Amniotic epithelial cell (primary cell): ENCODE measurements at places on chromosomes 7 and 10.

DNA sequence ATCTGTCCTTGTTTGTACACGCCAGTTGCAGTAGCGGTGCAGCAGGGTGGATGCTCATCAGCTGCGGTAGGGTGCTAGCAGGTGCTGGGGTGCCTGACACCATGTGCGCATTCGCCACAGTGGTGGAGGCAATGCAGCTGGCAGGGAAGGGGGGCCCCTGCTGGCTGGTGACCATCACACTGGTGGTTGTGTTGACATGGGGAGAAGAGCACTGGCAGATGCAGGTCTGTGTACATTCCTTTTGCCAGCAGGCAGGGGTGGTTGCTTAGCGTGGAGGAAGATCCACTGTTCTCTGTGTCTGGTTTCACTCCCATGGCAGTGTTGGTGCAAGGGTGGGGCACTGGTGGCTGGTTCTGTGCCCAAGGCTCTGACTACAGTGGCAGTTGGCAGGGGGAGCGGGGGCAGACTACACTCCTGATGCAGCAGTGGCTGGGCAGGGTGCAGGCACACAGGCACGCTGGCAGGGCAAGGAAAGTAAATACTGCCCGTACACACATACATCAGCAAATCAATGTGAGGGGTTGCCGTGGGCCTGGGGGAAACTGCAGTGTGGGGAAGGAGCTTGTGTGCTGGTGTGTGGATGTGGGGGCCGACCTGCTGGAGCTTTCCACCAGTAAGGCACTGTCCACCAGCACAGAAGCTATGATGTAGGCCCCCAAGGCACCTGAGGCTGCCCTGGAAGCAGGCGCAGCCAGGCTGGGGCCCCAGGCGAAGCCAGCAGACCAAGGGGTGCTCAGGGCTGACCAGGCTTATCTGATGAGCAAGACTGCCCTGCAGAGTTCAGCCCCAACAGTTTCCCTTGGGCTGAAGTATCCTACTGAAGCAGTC, 87.2 kb upstream of the UNC5B start:
- no peak for DNase-seq

DNA sequence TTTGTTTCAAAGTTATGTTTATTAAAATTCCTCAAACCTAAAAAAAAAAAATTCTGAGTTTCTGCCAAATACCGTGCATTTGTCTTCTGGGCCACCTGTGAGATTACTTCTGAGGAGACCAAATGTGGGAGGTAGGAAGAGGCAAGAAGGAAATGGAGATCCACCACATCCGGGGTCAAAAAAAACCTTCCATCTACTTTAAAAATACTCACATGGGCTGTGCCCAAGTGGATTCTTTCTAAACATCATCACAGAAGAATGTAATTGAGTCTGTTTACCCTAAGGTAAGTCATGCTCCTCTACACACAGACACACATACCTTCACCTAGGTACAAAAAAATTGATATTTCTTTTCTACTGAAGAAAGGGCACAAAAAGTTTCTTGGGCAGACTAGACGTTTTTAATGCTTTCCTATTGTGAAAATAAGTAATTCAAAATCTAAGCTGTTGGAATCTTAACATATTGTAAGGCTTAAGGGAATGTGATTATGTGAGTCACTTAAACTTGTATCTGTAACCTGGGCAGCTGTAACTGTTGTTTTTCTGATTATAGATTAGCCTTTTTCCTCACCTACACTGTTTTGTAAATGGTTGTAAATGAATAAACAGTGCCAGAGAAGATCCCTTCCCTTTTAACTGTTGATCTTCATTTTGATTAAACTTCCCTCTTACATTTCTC, 19.1 kb upstream of the SPOCK2 start:
- DNase-seq: no peak

DNA sequence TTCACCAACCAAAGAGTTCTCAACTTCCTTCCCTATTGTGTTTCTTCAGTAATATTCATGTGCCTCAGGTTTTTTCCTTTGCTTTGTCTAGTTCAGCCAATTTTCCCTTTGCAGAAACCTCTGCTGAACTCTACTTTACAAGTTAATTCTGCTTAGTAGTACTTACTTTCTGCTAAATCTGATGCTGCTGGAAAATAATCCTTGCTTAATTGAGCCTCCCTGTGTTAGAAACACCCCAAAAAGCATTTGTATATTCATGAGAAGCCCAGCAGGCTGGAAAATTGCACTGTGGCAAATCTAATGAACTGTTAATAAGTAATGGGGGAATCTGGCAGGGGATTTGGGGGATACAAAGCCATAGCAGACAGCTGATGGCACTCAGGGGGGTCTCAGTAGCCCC, 78.5 kb downstream of the CDCA7L start:
- DNase-seq: no peak

DNA sequence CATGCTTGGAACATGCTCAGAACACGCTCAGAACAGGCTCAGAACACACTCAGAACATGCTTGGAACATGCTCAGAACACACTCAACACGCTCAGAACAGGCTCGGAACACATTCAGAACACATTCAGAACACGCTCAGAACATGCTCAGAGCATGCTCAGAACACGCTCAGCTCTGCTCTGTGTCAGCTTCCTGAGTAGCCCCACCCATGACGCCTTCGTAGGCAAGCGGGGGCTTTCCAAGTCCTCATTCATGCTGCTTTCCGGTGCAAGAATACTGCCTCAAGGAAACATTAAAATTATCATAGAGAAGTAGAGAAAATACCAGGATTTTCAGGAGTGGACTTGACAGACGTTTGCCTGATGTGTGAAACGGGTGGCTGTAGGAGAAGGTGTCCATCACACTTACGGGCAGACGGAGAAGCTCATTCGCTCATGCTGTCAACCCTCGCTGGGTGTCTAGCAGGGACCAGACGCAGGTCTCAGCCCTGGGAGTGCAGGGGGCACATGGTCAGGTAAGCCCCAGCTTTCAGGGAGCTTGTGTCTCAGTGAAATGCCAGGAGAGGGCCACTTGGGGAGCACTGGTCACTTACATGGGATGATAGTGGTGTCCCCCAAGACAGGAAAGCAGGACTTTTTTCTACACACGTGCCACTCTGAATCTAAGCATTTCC, 24.7 kb downstream of the EN2 start:
- DNase-seq: no peak

DNA sequence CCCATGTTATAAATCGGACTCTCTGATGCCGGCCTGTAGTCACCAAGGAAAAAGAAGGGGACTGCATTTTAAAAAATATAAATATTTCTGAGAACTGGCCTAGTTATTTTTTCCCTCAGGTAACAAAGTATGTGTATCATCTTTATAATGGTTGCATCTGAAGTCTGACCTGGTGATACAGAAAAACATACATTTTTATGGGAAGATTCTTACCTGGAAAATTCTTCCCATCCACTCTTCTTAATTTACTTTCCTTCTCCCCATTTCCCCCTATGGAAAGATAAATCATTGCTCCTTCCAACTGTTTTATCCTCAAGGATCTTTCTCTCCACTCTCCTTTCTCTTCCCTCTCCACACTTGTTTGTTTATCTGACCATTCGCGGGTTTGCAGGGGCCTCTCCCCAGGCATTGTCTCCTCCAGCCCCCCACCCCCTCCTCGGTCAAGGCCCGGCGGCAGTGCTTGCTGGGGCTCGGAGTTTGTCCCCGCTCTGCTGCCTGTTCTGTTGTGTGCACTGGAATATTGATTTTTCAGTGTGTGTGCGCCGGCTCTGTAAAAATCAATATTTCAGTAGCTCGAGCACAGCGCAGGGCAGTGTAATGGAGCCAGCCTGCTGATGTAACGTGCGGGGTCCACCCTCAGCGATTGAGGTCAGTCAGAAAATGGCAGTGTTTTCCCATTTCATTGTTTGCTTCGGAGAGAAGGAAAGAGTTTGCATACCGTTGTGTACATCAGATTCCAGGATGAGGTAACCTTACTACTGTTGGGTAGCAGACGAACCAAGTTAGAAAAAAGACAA, 199.5 kb upstream of the NFE2L3 start:
- no peak for DNase-seq

- DNase-seq: peak; percentile 56
These were observed 81.8 kb upstream of the CAV2 start for GRCh38 chr7:116417593-116418345.
